HT-29 (cell line): ENCODE measurements at places on chromosomes 12 and 14. TPM values are rescaled to one million over a fixed set of nuclear protein-coding genes. Genes with fewer than 3 reads are reported as not detected.

GRCh38 chr14:22448035-22448904 is 140.8 kb downstream of the DAD1 start:
- no peak for DNase-seq

Gene SPX
- not detected in 2 replicates for total RNA-seq

Gene FAM181A
- total RNA-seq: not detected in 2 replicates

- DNase-seq: no peak
Measured at GRCh38 chr14:75279153-75279762, 630 bp downstream of the FOS start.

Gene EIF4B
- 401 and 417 TPM in 2 replicates for total RNA-seq

DNA sequence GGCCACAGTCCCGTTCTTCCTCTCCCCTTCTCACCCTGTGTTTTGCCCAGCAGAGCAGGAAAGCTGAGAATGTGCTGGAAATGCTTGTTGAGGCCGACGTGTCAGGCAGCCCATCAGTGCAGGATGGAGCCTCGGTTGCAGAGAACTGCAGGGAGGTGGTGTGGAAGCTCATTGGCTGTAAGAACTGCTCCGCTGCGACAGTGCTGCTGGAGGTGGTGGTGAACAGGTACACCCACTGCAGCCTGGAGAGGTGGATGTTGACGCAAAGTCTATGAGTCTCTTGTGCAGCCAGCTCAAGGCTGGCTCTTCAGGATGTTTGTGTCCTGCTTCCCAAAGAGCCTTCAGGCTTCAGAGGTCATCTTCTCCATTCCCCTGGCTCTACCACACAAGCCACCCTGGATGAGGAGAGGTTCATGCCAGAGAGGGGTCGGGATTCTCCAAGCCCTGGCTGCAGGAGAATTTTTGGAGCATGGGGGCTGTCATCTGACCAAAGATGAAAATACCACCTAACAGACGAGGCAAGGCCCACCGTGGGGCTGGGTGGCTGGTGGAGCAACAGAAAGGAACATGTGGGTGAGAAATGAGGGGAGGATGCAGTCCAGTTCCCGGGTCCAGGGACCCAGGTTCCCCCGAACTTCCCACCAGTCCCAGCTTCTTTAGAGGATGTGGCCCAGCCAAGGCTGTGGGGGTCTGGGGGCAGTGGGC is 174.1 kb upstream of the PRMT8 start:
- no peak for DNase-seq

DNA sequence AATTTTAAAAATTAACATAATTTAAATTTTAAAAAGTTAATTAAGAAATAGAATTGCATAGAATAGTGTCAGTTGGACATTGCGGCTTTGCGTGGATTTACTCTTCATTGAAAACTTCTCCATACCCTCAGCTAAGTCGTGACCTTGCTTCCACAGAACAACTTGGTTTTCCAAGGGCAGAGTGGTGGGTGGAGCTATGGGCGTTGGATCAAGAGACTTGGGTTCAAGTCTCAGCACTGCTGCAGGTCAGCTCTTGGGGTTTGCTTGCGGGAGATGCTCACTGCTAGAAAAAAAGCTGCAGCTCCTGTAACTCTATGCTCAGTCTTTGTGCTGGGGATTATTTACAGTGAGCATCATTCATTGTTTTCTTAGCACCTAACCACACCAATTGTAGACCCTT is 133.7 kb downstream of the PRIMA1 start:
- no peak for DNase-seq
